ENCODE measurements at places on chromosomes 5 and 9.
A peak's percentile ranks its signal among the peaks of the same experiment; 100 is the strongest.

- DNase-seq = peak; percentile 71
Measured at GRCh38 chr9:107755246-107755645, 265.7 kb upstream of the KLF4 start.

- no peak for DNase-seq
Measured at GRCh38 chr9:136799079-136799853, 3.1 kb downstream of the CCDC183 start.

GRCh38 chr5:145937432-145938250 lies 1.3 kb downstream of the SH3RF2 start:
- peak; percentile 95 for DNase-seq

DNA sequence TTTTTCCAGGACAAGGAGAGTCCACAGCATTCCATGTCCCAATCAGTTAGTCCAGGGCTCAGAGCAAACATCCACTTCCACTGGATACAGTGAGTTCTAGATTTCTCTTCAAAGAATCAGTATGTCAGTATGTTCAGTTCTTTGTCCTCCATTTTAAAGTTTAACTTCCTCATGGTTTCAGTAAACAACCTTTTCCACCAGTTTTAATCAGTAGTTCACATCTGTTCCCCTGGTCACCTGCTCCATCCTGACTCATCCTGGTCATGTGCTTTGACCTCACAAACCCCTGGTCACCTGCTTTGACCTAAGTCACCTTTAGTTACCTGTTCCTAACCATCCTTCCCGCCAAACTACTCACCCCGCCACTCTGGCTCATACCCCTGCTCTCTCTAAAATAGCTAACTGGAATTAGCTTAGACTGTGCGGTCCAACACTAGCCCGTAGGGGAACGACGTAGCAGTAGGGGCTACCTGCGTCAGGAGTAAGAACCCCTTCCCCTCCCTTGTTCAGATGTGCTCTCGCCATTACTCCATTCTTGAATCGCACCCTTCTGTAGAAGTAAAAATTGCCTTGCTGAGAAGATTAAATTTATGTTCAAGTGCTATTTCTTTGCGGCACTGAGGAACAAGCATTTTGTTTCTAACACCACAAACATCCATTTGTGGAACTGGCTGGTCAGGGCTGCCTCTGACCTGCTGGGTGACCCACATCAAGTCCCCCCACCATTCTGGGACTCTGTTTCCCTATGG lies 5.5 kb downstream of the ENG start:
- no peak for DNase-seq

DNA sequence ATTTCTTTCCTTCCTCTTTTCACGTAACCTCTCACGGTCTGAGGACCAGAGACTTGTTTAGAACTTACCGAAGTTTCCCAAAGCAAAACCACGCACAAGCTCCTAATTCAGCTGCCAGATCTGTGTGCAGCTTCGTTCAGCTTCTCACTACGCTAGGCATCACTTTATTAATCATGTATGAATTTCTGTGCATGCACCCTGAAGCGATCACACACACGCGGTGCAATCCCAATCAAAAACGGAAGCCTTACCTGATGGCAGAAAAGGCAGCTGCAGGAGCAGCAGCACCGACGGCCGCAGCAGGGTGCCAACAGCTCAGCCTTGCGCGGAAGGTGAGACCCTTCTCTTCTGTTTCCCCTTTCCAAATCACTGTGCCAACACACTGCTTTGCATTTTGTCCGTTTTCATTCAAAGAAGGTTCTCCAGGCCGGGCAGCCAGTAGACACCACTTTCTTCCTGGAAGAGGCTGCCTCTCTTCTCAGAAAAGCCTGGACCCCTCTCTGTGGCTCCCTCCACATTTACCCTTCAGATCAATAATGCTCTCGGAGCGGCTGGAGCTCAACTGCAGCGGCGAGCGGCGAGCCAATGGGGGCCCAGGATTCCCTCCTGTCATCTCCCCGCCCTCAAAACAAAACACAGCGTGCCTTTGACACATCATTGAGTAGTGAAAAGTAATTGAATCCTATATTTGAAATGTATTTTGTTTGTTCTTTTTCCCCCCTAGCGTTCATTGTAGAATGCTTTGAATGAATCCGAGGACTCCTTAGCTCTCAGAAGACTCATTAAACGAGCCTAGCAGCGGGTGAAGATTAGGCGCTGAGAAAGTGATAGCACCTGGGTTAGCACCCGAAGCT lies at the start of gene CDH12:
Gene CDH12, minus strand, starts transcription at position 538 of the 854 bp plus-strand sequence.
- no peak for DNase-seq

DNA sequence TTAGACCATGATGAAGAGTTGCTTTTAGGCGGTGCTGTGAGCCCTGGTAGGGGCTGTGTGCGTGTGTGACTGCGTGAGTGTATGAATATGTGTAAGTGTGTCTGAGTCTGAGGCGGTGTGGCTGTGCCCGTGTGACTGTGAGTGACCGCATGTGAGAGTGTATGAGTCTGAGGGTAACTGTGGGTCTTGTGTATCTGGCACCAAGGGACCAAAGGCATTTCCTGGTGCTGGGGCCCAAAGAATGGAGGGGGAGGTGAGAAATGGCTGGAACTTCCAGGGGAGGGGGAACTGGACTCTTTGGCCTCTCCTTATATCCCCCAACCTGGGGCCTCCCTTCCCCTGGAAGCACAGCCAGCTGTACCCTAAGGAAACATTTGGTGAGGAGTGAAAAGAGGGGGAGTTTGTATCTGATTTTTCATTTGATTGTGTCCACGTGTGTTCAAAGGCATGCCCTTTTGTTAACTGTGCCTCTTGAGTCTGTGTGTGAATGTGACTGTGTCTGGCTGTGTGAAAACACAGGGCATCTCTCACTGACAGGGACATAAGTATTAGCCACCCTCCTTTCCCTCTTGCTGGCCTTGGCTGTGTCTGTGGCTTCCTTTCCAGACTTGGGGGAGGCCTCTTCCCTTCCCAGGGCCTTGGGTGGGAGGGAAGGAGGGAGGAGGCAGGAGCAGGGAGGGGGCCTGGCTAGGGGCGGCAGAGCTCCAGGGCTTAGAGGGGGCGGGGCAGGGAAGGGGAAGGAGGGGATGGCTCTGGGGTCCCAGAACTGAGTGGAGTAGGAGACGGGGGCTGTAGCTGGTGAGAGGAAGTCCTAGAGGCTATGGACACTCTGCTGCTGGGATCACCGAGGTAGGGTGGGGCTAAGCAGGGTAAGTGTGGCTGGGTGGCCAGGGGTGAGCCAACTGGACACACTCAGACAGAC lies 1.4 kb downstream of the IL11RA start:
- DNase-seq = no peak

DNA sequence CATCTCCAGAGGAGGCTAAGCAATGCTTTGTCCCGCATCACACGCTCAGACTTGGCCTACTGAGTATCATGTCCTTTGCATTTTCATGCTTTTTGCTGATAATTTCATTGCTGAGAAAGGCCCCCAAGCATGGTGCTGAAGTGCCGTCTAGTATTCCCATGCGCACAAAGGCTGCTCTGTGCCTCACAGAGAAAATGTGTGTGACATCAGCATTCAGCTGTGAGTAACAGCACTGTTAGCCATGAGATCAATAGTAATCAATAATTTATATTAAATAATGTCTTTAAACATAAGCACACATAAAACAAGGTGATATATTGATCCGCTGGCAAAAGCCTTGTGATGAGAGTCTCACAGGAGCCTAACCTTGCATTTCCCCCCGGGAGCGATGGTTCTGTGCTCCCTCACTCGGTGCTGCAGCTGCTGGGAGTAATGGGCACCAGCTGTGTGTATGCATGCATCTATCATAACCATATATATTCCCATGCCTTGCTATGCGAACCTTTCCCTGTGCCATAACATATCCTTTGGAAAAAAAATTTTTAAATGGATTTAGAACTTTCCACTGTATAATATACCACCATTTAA lies 50.4 kb upstream of the RNF130 start:
- no peak for DNase-seq

GRCh38 chr9:90025816-90026215 lies 421.0 kb downstream of the GADD45G start:
- peak; percentile 97 for DNase-seq
